Naive thymus-derived CD4-positive, alpha-beta T cell (primary cell): ENCODE measurements at places on chromosomes 3 and 15.
A peak's percentile ranks its signal among the peaks of the same experiment; 100 is the strongest.

DNA sequence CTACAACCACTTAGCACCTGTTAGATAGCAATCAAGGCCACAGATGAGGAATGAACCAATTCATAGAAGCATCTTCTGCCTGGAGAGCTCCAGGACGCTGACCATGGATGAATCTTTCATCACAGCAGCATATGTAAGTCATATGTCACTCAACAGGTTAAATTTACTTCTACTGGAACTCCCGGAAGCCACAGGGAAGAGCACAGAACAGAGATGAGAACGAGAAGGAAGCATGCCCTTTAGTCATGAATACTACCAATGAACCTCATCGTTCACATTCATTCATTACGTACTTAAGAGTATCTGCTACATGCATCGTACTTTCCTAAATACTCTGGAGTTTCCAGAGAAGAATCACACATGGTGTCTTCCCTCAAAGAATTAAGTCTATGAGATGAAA lies 192.8 kb downstream of the STT3B start:
- DNase-seq: no peak

GRCh38 chr3:66572938-66573710 lies 72.3 kb upstream of the LRIG1 start:
- no peak for DNase-seq

GRCh38 chr15:30068326-30068725 lies 14.4 kb upstream of the GOLGA8J start:
- DNase-seq: no peak

GRCh38 chr15:75796321-75796720 lies 46.9 kb upstream of the UBE2Q2 start:
- DNase-seq: no peak

DNA sequence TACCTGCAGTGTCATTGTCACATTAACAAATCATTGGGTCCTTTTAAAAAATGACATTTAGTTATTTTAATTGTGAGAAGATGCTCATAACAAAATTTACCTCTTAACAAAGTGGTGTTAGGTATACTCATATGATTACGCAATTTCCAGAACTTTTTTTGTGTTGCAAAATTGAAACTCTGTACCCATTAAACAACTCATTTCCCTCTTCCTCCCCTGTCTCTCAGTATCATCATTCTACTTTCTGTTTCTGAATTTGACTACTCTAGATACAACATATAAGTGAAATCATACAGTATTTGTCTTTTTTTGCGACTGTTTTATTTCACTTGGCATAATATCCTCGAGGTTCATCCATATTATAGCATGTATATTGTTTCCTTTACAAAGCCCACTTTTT lies 58.7 kb upstream of the CHST2 start:
- DNase-seq: no peak

GRCh38 chr3:16917256-16917935 lies 32.6 kb downstream of the PLCL2 start:
- no peak for DNase-seq

GRCh38 chr3:124883766-124884473 lies 3.2 kb downstream of the ITGB5 start:
- DNase-seq: no peak

GRCh38 chr3:128800241-128801187 lies 74.5 kb downstream of the RAB7A start:
- DNase-seq: no peak

DNA sequence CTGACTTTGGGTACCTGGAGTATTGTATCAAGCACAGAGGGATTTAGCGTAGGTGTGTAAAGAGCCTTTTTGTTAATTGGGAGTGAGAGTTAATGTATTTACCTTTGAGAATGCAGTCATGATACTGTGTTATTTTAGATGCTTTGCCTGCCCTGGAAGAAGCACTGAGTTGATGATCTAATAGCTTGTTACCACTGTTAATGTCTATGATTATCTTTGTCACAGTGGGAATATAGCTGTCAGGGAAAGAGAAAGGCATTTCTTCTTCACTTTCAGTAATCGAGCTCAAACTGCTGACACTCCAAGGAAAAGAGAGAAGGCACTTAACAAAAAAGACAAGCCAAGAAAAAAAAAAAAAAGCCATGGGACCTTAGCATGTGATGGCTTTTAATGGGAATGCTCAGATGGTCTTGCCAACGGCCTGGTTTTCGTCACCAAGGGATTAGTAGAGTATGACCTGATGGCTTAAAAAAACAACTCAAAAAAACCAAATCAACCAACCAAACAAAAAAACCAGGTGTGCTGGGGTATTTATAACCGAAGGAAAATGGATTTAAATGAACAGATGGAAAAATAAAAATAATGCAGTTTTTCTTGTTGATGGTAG lies 387.4 kb downstream of the PTPRG start:
- DNase-seq: no peak

- no peak for DNase-seq
These were observed 97.6 kb upstream of the CNTN3 start for GRCh38 chr3:74711913-74712512.

DNA sequence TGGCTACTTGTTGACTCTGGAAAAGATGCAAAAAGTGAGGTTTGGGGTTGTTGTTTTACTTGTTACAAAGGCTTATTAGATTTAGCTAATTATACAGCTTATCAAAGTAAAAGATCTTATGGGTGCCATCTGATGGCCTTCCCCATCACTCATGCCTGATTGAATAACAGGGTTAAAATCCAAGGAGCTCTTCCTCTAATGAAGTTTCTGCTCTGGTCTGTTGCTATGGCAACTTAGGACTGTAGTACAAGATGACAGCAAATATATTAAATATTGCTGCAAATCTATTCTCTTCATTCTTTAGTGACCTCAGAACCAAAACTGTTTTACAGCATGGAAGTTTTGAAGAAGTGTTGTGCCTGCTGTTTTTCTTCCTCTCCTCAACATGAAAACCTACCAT lies 45.6 kb upstream of the SRGAP3 start:
- no peak for DNase-seq

GRCh38 chr3:38204599-38205471 lies 39.5 kb downstream of the OXSR1 start:
- DNase-seq: no peak

DNA sequence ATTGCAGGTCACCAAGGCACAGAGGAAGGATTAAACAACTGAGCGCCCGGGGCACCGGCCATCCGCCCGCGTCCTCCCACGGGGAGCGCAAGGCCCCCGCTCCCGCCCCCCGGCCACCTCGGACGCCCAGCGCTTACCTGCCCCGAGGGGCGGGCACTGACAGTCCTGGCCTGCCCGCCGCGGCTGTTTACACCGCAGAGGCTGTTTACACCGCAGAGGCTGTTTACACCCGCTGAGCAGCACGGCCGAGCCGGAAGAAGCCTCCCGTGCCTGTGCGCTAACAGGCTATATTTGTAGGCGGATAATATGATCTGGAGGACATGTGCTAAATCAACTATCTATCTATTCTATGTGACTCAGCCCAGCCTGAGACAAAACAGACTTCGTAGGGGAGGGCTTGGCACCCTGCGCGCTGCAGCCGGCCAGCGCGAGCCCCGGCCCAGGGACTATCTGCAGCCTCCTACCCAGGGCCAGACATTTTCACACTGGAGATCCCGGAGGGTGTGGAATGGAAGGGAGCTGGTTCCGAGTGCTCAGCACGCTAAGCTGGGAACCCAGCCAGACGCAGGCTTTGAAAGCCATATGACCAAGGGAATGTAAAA lies at the start of gene LRRC2:
Gene LRRC2, minus strand, starts transcription at position 263 of the 602 bp plus-strand sequence. CDS start 14,711 bp downstream, outside the sequence.
- DNase-seq: peak; percentile 28

DNA sequence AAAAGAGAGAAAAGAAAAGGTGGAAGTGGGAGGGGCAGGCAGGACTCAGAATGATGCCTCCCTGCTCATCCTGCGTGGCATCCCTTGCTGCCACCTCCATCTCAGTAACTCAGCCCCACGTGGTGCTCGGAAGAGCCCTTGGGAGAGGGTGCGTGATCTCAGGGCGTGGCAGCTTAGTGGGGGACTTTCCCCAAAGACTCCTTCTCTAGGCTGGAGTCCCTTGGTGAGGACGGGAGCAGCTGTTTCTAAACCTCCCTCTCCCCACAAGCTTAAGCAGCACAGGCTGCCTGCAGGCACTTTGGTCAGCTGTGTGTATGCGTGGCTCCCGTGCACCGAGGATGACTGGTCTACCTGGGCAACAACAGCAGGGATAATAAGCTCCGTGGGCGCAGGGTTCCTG lies 7.4 kb upstream of the ANPEP start:
- no peak for DNase-seq
